T1000 (cell line): ENCODE measurements at places on chromosomes 6 and 20.

- DNase-seq = no peak
Measured at GRCh38 chr6:116730513-116730912, 35.0 kb downstream of the FAM162B start.

DNA sequence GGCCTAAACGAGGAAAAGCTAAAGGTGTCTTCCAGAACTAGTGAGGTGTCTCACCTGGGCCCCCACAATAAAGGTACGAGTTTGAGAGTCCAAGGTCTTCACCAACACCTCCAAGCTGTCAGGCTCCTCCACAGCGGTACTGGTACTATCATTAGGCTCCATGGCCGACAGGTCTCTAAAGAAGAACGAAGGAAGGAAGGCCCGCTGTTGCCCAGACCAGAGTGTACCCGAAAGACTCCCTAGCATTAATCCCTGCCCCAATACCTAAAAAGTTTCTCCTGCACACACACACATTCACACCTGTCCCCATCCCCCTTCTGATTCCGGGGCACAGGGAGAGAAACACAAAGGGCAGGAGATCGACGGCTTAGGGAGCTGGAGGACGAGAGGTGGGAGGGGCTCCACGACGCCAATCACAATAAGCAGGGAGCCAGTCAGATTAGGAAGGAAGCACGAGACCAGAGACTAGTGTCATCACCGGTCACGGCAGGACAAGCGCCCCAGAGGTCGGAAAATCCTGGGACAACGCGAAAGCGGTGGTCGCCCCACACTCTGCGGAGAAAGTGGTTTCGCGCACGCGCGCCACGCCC, 764 bp downstream of the BAG6 start:
- DNase-seq = peak; percentile 80

DNA sequence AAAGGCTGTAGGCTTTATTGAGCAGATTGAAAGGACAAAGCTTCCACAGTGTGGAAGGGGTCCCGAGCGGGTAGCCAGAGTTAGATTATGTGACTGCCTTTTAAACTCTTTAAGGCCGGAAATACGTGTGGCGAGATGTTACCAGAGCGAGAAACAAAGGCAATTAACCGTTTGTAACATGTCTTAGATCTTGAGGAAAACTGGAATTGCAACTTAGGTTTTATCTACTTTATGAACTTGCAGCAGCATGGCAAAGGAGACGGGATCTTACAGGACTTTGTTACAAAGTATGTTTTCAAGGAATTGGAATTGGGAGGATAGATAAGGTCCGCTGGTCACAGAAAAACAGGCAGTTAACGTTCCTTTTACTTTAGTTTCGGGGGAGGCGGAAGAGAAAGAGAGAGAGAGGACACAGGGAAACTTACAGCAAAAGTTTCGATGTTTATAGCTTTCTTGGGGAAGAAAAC, 594.7 kb upstream of the ADGRB3 start:
- DNase-seq = no peak

DNA sequence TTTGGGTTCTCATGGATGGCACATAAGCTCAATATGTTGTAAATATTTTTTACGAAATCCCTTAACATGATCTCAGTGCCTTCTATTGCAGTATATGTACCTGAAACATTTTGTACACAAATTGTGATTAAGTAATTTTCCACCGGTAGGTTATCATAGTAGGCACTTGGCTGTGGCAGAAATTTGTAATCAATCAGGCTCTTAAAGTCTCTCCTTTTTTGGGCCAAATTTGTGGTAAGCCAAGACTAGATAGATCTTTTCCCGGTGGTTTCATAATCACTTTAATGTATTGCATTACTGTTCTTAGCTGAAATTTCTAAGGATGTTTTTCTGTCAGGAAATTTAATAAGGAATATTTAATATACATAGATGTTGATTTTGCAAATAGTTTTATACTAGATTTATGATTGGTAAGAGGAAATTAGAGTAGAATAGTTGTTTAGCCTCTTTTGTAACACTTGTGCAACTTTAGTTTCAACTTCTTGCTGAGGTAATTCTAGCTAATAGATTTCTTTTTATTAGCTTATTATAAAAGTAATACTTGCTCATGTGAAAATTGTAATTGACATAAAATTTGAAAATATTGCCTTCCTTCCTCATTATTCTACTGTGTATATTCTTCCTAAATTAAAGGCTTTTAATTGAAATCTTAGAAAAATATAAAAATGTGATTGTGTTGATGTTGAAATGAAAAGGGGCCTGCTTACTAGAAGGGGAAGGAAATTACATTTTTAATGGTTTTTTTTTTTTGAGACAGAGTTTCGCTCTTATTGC, 3.2 kb downstream of the PCMT1 start:
- no peak for DNase-seq

DNA sequence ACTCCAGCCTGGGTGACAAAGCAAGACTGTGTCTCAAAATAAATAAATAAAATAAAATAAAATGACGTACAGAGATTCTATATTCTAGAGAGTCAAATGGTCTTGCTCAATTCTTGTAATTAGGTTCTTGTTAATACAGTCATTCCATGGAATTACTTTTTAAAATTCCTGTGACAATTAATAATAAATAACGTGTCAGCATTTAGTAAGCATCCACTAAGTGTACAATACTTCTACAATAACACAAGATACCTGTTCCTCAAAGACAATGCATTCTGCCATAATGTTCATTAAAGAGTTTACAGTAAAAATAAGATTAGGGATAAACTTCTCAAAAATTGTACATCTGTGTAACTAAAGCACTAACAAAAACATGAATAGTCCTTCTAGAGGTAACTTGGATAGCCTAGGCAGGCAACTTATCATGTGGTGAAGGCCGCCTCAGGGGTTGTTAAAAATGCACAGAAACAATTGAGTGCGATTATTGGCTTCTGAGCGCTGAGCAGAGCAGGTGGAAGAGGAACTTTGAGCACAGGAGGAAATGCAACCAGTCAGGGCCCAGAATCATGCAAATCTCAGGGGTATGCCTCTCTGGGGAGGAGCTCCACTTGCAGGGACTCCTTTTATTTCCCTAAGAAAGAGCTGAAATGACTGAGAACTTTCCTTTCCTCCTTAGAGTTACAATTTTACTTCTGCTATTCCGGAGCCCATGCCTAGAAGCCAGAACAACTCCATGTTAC, 37.1 kb downstream of the QRSL1 start:
- no peak for DNase-seq

GRCh38 chr6:37758647-37759046, 60.9 kb upstream of the ZFAND3 start:
- no peak for DNase-seq

DNA sequence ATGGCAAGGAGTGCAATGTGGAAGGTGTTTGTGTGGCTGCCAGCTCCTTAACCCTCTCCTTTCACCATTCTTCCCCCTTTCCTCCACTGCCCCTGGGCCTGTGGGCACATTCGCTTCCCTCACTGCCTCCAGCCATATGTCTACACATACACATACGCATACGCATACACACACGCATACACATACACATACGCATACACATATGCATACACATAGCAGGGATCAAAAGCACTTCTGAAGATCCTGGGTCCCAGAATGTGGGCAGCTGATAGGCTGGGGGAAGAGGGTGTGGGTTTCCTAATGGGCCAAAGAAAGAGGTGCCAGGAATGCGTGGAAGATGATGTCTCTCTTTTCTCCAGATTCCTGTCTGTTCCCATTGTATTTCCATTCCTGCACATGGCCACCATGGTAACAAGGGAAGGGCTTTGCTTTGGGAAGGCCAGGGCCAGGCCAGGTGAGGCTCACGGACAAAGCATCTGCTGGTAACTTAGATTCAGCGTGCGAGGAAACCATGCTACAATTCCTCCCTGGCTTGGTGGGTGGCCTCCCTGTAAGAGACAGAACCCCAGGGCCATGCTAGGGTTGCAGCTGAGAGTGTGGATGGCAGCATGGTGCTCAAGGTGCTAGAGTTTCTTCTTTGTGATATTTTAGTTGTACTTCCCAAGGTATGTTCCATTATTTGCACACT, 44.8 kb upstream of the GTSF1L start:
- no peak for DNase-seq

DNA sequence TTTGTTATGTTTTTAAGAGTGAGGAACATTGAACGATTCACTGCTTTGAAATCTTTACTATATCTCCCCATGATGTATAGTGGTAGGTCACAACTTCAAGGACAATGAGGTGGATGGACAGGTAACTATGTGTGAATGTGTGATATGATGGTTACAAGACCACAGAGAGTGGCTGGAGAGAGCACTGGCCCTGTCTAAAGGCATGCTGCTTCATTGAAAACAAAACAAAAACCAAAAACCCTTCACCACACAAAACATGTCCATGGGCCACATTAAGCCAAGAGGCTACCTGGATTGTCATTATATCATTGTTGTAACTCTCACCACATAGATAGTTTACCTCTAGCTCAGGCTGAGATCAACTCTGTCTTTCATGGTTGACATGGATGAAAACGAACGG, 180.6 kb upstream of the TENT5A start:
- no peak for DNase-seq

- DNase-seq = no peak
Measured at GRCh38 chr20:59078231-59078630, 35.6 kb upstream of the PRELID3B start.

DNA sequence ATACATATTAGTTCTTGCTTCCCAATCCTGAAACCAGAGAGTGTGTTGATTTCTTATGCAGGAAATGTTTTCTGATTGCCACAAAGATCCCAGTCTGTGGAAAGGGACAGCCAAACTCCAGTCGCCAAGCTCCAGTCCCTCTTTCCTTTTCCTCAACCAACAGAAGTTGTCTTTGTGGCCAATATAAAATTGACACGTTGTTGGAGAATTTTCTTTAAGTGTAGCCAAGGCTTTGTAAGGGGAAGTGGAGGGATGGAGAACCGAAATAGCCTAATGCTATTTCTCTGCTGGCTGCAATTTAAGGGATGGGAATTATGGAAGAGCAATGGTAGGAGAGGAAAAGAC, 5.4 kb downstream of the ADGRB3 start:
- no peak for DNase-seq

DNA sequence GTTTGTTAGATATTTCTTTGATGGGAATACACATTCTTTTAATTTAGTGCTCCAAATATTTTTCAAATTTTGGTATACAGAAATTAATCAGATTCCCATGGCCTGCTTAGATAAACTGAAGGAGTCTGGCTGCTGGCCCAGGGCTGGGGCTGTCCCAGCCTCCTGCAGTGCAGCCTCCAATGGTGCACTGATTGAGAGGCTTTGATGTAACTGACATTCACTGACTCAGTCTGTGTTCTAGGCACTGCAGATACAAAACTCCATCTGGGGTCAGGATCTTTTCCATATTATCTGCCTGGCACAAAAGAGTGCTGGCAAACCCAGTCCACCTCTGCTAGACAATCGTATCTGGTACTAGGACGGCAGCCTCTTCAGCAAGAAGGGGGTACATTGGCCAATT, 64.8 kb downstream of the GRIK2 start:
- no peak for DNase-seq

- DNase-seq = no peak
Measured at GRCh38 chr20:63100174-63100925, 93.6 kb upstream of the BHLHE23 start.

- no peak for DNase-seq
Measured at GRCh38 chr6:135226537-135226936, 45.4 kb downstream of the MYB start.

- DNase-seq = no peak
Measured at GRCh38 chr20:57383447-57384347, 7.5 kb upstream of the RBM38 start.

- DNase-seq = no peak
Measured at GRCh38 chr6:1792989-1793388, 183.3 kb downstream of the FOXC1 start.

GRCh38 chr6:128932061-128932460, 49.1 kb downstream of the LAMA2 start:
- DNase-seq = no peak

DNA sequence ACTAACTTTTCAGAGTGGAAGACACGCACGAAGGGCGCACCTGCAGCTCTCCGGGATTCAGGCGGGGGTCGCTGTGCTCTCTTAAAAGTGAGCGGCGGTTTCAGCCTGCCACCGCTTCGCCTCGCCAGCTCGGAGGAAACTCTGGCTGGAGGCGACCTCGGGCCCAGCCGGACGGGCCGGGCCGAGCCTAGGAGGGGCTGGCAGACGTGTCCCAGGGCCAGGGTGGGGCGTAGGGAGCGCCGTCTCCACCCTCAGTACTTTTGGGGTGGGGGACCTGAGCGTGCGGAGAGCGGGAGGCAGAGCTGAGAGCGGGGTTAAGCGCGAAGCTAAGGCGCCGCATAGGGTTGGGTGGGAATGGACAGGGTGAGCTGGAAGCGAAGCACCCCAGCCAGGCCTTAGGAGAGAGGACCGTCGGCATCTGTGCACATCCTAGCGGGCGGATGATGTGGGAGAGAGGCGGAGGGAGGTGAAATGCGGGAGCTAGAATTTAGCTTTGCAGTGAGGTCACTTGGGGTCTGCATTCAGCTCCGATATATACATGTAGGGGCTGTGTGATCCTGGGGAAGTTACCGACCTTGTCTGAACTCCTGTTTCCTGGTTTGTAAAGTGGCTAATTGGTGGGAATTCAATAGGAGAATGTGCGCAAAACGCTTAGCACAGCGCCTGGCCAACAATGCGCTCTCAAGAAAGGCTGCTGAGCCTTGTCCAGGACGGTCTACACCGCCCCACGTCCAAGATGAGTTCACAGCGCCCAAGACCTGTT, 6.5 kb upstream of the TFAP2A start:
- DNase-seq = no peak

GRCh38 chr20:49749625-49750024, 35.9 kb upstream of the B4GALT5 start:
- DNase-seq = no peak

GRCh38 chr6:42220807-42221206, 3.1 kb upstream of the MRPS10 start:
- no peak for DNase-seq

DNA sequence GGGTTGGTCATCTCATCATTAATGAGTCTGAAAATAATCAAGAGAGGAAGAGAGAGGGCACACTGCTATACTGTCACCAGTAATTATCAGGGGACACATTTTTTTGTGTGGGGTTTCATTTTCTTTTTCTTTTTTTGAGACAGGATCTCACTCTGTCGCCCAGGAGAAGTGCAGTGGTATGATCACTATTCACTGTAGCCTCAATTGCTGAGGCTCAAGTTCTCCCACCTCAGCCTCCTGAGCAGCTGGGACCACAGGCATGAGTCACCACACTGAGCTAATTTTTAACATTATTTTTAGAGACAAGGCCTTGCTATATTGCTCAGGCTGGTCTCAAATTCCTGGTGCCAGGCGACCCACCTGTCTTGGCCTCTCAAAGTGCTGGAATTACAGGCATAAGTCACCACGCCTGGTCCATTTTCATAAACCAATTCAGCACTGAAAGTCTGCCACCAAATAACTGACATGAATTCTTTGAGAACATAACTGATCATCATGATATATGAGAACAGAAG, 43.3 kb downstream of the EPHA7 start:
- DNase-seq = no peak

GRCh38 chr6:7241160-7241559, 71.8 kb downstream of the SSR1 start:
- no peak for DNase-seq

- peak; percentile 9 for DNase-seq
Measured at GRCh38 chr6:169722362-169723199, 1.7 kb downstream of the PHF10 start.
